Non-pigmented ciliary epithelial cell (primary cell): ENCODE measurements at places on chromosomes 1 and 21.

- DNase-seq: no peak
These were observed 67.8 kb upstream of the BCAR3 start for GRCh38 chr1:93749487-93749886.

DNA sequence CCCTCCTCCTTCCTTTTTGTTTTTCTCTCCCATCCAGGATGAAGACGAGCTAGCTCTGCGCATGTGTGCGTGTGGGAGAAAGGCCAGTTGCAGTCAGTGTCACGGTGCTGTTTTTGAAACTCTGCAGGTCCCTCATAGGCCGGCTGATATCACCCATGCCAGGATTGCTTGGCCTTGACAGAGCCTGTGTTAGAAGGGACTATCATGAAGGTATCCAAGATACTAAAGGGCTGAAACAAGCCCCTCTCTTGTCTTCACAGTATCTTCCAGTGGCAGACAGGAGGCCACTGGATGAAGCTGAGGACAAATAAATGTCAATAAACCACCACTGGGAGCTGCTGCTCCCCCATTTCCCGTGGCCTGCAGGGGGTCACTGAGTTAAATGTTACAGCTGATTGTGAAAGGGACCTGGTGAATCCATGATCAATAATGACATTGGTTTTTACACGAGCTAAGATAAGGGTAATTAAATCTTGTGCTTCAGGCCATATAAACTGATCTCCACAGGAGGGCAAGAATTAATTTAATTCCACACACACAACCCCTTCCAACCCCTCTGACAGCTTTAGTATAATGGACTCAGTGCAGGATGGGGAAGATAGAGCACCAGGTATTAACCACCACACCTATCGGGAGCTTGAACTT is 64.6 kb upstream of the TARBP1 start:
- no peak for DNase-seq

DNA sequence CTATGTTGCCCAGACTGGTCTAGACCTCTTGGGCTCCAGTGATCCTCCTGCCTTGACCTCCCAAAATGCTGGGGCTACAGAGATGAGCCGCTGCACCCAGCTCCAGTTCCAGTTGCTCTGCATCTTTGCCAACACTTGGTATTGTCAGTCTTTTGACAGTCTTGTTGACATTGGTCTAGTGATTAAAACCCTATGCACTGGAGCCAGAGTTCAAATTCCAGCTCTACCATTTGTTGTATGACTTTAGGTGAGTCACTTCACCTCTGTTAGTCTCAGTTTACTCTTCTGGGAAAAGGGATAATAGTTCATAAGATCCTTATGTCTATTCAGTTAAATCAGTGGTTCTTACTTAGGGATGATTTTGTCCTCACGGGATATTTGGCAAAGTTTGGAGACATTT is 32.9 kb upstream of the MED18 start:
- no peak for DNase-seq

GRCh38 chr21:15255261-15255660 is 190.5 kb upstream of the NRIP1 start:
- DNase-seq: no peak

GRCh38 chr1:25760122-25760719 is 39.8 kb upstream of the SELENON start:
- DNase-seq: no peak

GRCh38 chr1:200428482-200429205 is 18.8 kb upstream of the ZNF281 start:
- DNase-seq: no peak

DNA sequence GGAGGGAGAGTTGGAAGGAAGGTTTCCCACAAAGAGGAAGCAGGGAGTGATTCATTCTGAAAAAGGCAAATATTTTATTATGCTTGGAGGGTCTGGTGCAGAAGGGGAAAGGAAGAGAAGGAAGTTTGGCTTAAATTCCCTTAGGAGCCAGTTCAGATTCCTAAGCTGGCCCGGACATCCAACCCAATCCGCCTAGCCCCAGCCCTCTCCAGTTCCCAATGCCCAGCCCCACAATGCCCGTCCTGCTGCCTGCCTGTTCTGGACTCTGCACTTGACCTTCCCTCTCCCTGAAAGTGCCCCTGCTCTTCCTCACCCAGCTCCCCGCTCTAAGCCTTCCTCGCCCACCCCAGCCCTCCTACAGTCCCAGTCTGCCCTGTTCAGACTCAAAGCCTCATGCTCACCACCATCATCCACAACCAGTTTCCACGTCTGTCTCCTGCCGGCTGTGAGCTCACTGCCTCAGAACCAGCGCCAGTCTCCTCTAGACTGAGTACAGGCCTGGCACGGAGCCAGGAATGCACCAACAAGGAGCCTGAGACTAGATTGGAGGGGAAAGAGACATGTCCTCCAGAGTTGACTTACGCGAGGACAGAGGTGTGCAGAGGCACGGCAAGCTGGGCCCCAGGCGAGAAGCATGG is 18.9 kb downstream of the CAPN2 start:
- DNase-seq: no peak

- DNase-seq: no peak
These were observed 12.7 kb downstream of the INSL5 start for GRCh38 chr1:66788231-66788939.

GRCh38 chr1:10121688-10122087 is 88.7 kb upstream of the KIF1B start:
- DNase-seq: no peak

- DNase-seq: no peak
These were observed 40.7 kb downstream of the TRAPPC10 start for GRCh38 chr21:44052830-44053226.

DNA sequence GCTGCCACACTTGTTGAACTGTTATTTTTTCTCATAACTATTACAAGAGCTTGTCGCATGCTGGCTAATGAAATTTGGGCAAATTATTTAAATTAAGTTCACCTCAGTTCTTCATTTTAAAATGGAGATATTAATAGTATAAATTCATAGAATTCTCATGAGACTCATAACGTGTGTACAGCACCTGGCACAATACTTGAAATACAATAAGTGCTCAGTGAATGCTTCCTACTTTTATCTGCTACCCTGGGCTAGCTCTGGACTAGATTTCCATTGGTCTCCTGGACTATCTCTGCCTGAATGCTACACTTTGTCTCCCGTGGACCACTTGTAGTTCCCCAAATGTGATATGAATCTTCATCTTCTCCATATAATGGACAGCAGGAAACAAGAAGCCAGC is 919 bp downstream of the SLAMF6 start:
- DNase-seq: no peak

GRCh38 chr1:113242481-113242880 is 147.8 kb upstream of the MAGI3 start:
- DNase-seq: no peak

- no peak for DNase-seq
These were observed 15.2 kb upstream of the FCRLA start for GRCh38 chr1:161691846-161692245.
